SK-N-SH (cell line): ENCODE measurements at places on chromosomes 6 and 20. TPM values are rescaled to one million over a fixed set of nuclear protein-coding genes. Genes with fewer than 3 reads are reported as not detected.

DNA sequence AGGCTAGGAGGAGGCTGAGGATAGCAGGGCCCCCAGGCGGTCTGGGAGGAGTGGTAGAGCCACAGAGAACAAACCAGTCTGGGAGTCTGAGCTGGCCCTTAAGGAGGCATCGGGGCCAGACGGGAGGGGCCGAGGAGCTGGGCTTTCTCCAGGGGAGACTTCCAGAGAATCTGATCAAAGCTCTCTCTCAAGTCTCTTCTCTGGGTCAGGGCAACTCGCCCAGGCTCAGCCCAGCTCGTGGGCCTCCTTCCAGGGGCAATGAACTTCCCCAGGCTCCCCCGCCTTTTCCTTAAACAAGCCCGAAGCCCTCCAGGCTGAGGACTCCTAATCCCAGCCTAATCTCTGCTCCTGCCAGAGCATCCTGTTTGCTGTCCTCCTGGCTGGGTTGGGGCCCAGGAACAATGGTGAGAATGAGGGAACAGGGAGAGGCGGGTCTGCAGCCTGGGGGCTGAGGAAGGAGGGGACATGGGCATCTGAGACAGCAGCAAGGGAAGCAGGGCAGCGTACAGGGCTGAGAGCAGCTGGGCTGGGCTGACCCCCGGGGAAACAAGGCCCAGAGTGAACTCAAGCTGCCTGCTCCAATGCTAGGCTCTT is 173.6 kb downstream of the ANKRD60 start:
- no peaks in the 10 kb centered on the region; the same call in 1 of the 2 replicates for H3K27me3 ChIP-seq
- H3K4me3 ChIP-seq: no peak overlapping the region
- no peak overlapping the region; the same call in 1 of the 2 replicates for H3K27ac ChIP-seq
- no peaks in the 10 kb centered on the region for H3K36me3 ChIP-seq
- peaks cover 14% of the 10 kb centered on the region; the same call in 1 of the 2 replicates for H3K4me1 ChIP-seq

DNA sequence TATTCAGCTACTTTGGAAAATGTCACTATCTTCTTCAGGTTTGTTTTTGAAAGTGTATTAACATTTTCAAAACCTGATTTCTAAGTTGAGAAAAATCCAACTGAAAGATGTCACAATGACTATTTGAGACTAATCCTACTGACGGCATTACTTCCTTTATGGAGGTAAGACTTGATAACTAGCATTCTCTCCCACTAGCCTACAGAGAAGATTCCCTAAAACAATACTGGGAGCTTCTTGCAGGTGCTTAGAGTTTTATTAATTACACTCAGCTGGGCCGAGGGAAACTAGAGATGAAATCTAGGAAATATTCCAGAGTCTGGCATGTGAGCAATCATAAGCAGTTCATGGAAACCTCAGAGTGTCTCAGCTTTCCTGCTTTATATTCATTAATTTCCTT is 114.0 kb downstream of the LCA5 start:
- no peak for DNase-seq
- no peaks in the 10 kb centered on the region for H3K36me3 ChIP-seq
- H3K27ac ChIP-seq: no peak overlapping the region
- H3K27me3 ChIP-seq: no peaks in the 10 kb centered on the region
- no peak overlapping the region for H3K4me3 ChIP-seq
- H3K4me1 ChIP-seq: peaks cover 21% of the 10 kb centered on the region

DNA sequence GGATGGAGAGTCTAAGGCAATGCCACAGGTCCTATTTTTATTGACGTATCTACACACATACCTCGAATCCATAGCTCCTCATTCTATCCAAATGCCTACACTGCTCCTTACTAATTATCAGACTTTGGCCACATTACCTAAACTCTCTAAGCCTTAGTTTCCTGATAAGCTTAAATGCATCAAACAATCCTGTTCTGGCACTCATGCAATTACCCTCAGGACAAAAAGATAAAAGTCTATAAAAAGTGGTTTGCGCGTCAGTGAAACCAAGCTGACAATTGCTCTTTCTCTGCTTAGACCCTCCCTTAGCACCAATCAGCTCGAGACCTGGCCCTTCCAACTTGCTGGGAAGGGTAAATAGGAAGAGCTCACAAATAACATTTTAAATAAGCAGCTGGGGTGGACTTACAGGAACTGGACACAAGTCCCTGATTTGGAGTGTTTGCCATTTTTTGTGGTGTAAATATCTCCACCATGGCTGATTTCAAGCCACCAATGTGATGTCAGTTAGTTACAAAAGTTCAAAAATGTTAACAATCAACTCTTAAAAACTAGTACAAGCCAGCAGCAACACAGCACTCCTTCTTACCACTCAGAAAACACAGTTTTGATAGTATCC is 7.2 kb upstream of the PLEKHG1 start:
- H3K4me1 ChIP-seq: no peaks in the 10 kb centered on the region
- no peaks in the 10 kb centered on the region; the same call in 1 of the 2 replicates for H3K27me3 ChIP-seq
- no peaks in the 10 kb centered on the region for H3K36me3 ChIP-seq
- no peak for DNase-seq
- no peak overlapping the region for H3K27ac ChIP-seq

HLA-DOA gene
- polyA plus RNA-seq: not detected in 2 replicates

SLC22A2 gene
- not detected in 2 replicates for polyA plus RNA-seq

GRCh38 chr6:157236040-157236725 is 87.1 kb downstream of the TMEM242 start:
- H3K27me3 ChIP-seq: no peaks in the 10 kb centered on the region
- no peak overlapping the region for H3K27ac ChIP-seq
- H3K4me1 ChIP-seq: no peaks in the 10 kb centered on the region
- H3K36me3 ChIP-seq: no peaks in the 10 kb centered on the region
- no peak for DNase-seq
- no peak overlapping the region for H3K4me3 ChIP-seq

GRCh38 chr6:135498185-135498841 is 773 bp upstream of the AHI1 start:
- H3K4me1 ChIP-seq: peaks cover 9% of the 10 kb centered on the region; the same call in 1 of the 2 replicates
- H3K4me3 ChIP-seq: peak overlapping the region; percentile 70
- DNase-seq: peak; percentile 54
- peaks cover 9% of the 10 kb centered on the region for H3K36me3 ChIP-seq
- no peaks in the 10 kb centered on the region for H3K27me3 ChIP-seq

GRCh38 chr6:5450073-5450472 is 188.8 kb downstream of the FARS2 start:
- no peaks in the 10 kb centered on the region for H3K27me3 ChIP-seq
- H3K4me1 ChIP-seq: no peaks in the 10 kb centered on the region; the same call in 1 of the 2 replicates
- no peak overlapping the region for H3K4me3 ChIP-seq
- H3K36me3 ChIP-seq: no peaks in the 10 kb centered on the region

BNIP5 gene
- not detected in 2 replicates for polyA plus RNA-seq

GRCh38 chr20:44739942-44740341 is 5.7 kb upstream of the KCNK15 start:
- DNase-seq: no peak
- peaks cover 8% of the 10 kb centered on the region; the same call in 1 of the 2 replicates for H3K27me3 ChIP-seq
- H3K27ac ChIP-seq: peak overlapping the region; percentile 9; the same call in 1 of the 2 replicates
- H3K4me1 ChIP-seq: peaks cover 29% of the 10 kb centered on the region; the same call in 1 of the 2 replicates
- no peaks in the 10 kb centered on the region for H3K36me3 ChIP-seq

- H3K27ac ChIP-seq: no peak overlapping the region
- no peak overlapping the region for H3K4me3 ChIP-seq
- peaks cover under 1% of the 10 kb centered on the region; the same call in 1 of the 2 replicates for H3K4me1 ChIP-seq
- H3K27me3 ChIP-seq: no peaks in the 10 kb centered on the region
Measured at GRCh38 chr6:153162172-153162571, 31.1 kb upstream of the RGS17 start.

PAK5 gene
- 0.03 and 0.06 TPM in 2 replicates for polyA plus RNA-seq

DNA sequence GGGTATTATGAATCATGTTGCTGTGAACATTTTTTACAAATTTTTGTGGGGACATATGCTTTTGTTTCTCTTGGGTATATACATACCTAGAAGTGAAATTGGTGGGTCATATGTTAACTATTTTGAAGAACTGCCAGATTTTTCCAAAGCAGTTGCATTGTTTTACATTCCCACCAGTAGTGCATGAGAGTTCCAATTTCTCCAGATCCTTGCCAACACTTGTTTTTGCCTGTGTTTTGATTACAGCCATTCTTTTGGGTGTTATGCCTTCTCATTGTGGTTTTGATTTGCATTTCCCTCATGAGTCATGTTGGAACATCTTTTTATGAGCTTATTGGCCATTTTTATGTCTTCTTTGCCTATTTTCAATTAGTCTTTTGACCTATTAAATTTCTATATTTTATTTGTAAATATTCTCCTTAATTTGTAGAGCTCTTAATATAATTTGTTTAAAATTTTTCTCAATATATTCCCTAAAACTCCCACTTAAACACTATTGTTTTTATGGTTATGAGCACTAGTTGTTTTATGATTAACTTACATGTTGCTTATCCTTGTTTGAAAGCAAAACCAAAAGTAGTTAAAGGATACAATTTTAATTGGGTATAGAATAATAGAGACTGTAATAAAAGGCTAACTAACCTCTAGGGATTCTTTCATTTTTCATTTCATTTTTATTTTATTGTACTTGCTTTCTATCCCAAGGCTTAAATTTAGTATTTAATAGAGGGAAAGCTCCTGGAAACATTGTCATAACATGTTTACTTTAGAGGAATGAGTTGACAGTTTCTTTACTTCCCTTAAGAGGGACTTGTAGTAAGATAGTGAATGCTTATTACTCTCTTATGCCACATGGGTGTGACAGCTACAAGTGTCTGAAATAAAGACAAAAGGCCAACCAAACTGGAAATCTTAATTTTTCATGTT is 5.5 kb downstream of the UBR2 start:
- H3K27me3 ChIP-seq: no peaks in the 10 kb centered on the region
- peaks cover 3% of the 10 kb centered on the region; the same call in 1 of the 2 replicates for H3K36me3 ChIP-seq
- H3K27ac ChIP-seq: peak overlapping the region; percentile 91
- H3K4me1 ChIP-seq: peaks cover 2% of the 10 kb centered on the region; the same call in 1 of the 2 replicates
- DNase-seq: no peak

PRKN gene
- polyA plus RNA-seq: 0.76 and 0.83 TPM in 2 replicates

BFSP1 gene
- 6.7 and 7.1 TPM in 2 replicates for polyA plus RNA-seq

DNA sequence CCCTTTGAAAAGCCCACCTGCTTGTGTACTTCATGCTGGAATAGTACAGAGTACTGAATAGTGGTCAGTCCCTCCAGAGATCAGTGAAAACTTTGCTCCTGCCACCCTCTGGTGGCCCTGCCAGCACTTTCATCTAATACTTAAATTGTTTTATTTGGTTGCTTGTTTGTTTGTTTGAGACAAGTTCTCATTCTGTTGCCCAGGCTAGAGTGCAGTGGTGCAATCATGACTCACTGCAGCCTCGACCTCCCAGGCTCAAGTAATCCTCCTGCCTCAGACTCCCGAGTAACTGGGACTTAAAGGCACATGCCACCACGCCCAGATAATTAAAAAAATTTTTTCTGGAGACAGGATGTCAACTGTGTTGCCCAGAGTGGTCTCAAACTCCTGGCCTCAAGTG is 9.1 kb downstream of the FAM83D start:
- no peaks in the 10 kb centered on the region for H3K36me3 ChIP-seq
- H3K27me3 ChIP-seq: no peaks in the 10 kb centered on the region
- peaks cover 8% of the 10 kb centered on the region; the same call in 1 of the 2 replicates for H3K4me1 ChIP-seq
- no peak overlapping the region for H3K27ac ChIP-seq
- no peak overlapping the region for H3K4me3 ChIP-seq

GRCh38 chr6:112603726-112604125 is 256.6 kb downstream of the RFPL4B start:
- DNase-seq: no peak
- H3K4me3 ChIP-seq: no peak overlapping the region
- no peaks in the 10 kb centered on the region for H3K4me1 ChIP-seq
- no peaks in the 10 kb centered on the region for H3K27me3 ChIP-seq

GRCh38 chr6:144077871-144078270 is 17.5 kb downstream of the SF3B5 start:
- no peak overlapping the region for H3K4me3 ChIP-seq
- H3K4me1 ChIP-seq: no peaks in the 10 kb centered on the region
- no peaks in the 10 kb centered on the region for H3K27me3 ChIP-seq
- no peak overlapping the region for H3K27ac ChIP-seq
- no peaks in the 10 kb centered on the region for H3K36me3 ChIP-seq

DNA sequence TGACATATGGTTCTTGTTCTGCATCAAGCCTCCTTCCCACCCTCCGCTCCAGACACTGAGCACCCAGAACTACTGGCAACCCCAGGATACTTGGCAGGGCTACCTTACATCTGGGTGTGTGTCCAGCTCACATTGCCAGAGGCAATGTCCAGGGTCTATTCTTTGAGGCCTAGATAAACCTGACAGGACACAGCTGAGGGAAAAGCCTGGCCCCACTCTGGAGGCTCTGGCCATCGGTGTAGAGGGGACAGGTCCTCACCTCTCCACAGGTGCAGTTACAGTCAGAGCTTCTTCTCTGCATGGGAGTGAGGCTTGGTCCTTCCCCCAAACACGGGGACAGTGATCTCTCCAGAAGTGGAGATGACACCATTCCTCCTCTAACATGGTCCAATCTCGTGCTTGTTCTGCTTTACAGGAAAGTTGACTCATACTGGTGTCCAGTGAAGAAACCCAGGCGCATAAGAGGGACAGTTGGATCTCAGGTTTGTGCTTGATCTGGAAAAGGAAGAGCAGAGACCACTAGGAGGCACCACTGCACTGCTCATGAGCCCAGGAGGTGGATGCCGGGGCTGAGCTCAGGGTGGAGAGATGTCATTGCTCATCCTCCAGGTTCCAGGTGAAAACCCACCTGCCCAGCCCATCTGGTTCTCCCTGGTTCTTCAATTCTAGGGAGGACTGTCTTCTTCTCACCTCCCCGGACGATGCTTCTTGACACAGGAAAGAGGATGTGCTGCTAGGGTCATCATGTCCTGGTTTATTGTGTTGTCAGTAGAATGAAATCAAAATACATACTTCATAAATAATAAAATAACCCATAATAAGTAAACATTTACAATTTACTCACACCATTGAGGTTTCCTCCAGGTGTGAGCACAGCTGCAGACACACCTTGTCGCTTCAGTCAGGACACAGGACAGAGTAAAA is 14.7 kb downstream of the HLA-F start:
- DNase-seq: peak; percentile 64
- no peak overlapping the region for H3K27ac ChIP-seq
- H3K36me3 ChIP-seq: no peaks in the 10 kb centered on the region
- no peak overlapping the region for H3K4me3 ChIP-seq
- no peaks in the 10 kb centered on the region for H3K4me1 ChIP-seq

- DNase-seq: peak; percentile 10
- no peaks in the 10 kb centered on the region for H3K27me3 ChIP-seq
Measured at GRCh38 chr6:1601158-1602048, 8.3 kb upstream of the FOXC1 start.

DNA sequence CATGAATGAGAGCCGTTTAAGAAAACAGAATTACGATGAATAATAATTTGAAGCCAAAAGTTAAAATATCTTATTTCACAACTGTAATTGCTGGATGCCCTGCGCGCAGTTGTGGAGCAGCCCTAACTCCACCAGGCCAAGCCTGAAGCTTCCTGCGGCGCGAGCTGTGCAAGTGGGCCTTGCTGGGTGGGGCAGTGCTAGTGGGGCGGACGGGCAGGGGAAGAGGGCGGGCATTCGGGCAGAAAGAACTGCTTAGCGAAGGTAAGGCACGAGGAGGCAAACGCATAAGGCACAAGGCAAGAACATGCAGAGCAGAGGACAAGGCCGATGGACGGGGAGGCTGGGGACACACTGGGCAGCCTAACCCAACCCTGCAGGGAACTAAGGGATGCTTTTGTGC is 2.3 kb downstream of the HLA-DQB2 start:
- no peaks in the 10 kb centered on the region for H3K36me3 ChIP-seq
- no peaks in the 10 kb centered on the region for H3K4me1 ChIP-seq
- DNase-seq: no peak
- H3K27ac ChIP-seq: no peak overlapping the region
- H3K27me3 ChIP-seq: peaks cover 34% of the 10 kb centered on the region; the same call in 1 of the 2 replicates

TRAPPC3L gene
- 0.03 and 0.11 TPM in 2 replicates for polyA plus RNA-seq
